ENCODE measurements at places on chromosomes 11 and 22. TPM values are rescaled to one million over a fixed set of nuclear protein-coding genes. Genes with fewer than 3 reads are reported as not detected.

The JAML gene
- 26.3 TPM for polyA plus RNA-seq

The APOA4 gene
- polyA plus RNA-seq: not detected

The MYBPC3 gene
- not detected for polyA plus RNA-seq

The CATSPER1 gene
- 17.2 TPM for polyA plus RNA-seq

The KRTAP5-2 gene
- not detected for polyA plus RNA-seq

The ATG16L2 gene
- 11.4 TPM for polyA plus RNA-seq

The OR2AG1 gene
- polyA plus RNA-seq: not detected

The UPK3A gene
- polyA plus RNA-seq: 6.4 TPM

The NECTIN1 gene
- polyA plus RNA-seq: 0.52 TPM

The PKP3 gene
- 0.36 TPM for polyA plus RNA-seq

The CHST1 gene
- 0.11 TPM for polyA plus RNA-seq

The OR5D14 gene
- not detected for polyA plus RNA-seq

The SCGB1A1 gene
- not detected for polyA plus RNA-seq

The KRTAP5-1 gene
- polyA plus RNA-seq: not detected

The SPTBN2 gene
- polyA plus RNA-seq: not detected

The OR52A1 gene
- not detected for polyA plus RNA-seq

The UVRAG gene
- 7.2 TPM for polyA plus RNA-seq

The TMPRSS5 gene
- not detected for polyA plus RNA-seq

The UQCC3 gene
- polyA plus RNA-seq: 13.9 TPM

The DCDC1 gene
- polyA plus RNA-seq: not detected

The WT1 gene
- not detected for polyA plus RNA-seq

Measured in immature natural killer cell (primary cell).